ENCODE measurements at places on chromosomes 16 and 17. TPM values are rescaled to one million over a fixed set of nuclear protein-coding genes. Genes with fewer than 3 reads are reported as not detected.

GRCh38 chr16:76235025-76235424, 42.2 kb upstream of the CNTNAP4 start:
- H3K36me3 ChIP-seq, result no peaks in the 10 kb centered on the region
- no peaks in the 10 kb centered on the region for H3K4me1 ChIP-seq
- H3K27ac ChIP-seq, result no peak overlapping the region
- DNase-seq, result no peak

DNA sequence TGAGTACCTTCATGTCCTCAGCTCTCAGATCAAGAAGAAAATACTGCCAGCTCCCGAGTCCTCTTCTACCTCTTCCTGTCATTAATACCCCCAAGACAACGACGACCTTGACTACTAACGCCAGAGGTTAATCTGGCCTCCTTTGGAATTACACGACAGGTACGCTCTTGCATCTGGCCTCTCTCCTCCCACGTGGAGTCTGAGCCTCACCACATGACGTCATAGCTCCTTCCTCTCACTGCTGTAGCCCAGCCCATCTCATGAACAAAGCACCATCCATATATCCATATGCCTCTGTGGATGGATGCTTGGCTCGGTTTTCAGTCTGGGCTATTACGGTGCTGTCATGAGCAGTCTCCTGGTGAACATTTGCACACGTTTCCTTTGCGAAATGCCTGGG, 110.2 kb upstream of the TNRC6C start:
- H3K4me1 ChIP-seq, result peaks cover 75% of the 10 kb centered on the region
- H3K27ac ChIP-seq, result peak overlapping the region; percentile 93
- DNase-seq, result no peak
- H3K27me3 ChIP-seq, result no peaks in the 10 kb centered on the region

- H3K36me3 ChIP-seq, result no peaks in the 10 kb centered on the region
- H3K4me1 ChIP-seq, result peaks cover 28% of the 10 kb centered on the region
- H3K4me3 ChIP-seq, result no peak overlapping the region
These were observed 154.0 kb upstream of the MAF start for GRCh38 chr16:79754501-79754900.

ADGRG3 gene
- total RNA-seq, result 0.33 TPM

DNA sequence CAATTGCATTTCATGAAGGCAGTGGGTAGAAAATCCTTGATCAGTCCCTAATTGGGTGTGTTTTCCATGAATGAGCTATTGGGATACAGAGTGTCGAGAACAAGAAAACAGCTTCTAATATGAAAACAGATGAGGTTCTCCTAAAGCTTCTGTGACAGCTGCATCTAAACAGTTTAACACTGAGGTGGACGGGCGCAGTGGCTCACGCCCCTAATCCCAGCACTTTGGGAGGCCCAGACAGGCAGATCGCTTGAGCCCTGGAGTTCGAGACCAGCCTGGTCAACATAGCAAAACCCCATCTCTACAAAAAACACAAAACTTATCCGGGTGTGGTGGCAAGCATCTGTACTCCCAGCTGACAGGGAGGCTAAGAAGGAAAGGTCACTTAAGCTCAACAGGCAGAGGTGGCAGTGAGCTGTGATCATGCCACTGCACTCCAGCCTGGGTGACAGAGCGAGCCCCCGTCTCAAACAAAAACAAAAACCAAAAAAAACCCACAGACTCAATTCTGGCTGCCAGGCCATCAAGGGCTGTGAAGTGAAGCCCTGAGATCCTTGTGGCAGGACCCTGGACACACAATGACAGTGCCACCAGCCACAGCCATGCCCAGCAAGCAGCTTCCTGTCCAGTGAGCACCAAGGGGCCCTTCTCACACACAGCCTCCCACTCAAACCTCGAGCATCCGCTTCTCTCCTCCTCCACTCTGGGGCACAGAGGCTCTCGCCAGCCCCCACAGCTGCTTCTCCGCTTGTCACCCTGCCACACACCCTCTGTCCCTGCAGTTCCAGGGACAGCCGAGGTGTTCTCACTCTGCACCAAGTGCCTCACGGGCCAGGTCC, 44.0 kb downstream of the ANKRD11 start:
- H3K36me3 ChIP-seq, result no peaks in the 10 kb centered on the region
- peaks cover 96% of the 10 kb centered on the region for H3K4me1 ChIP-seq
- H3K27me3 ChIP-seq, result no peaks in the 10 kb centered on the region
- H3K27ac ChIP-seq, result peak overlapping the region; percentile 19

GRCh38 chr16:31529937-31530312, 2.2 kb downstream of the AHSP start:
- no peaks in the 10 kb centered on the region for H3K36me3 ChIP-seq
- DNase-seq, result no peak
- H3K4me3 ChIP-seq, result peak overlapping the region; percentile 43
- no peak overlapping the region for H3K27ac ChIP-seq
- peaks cover 5% of the 10 kb centered on the region for H3K4me1 ChIP-seq

KRT222 gene
- total RNA-seq, result 0.19 TPM

DNA sequence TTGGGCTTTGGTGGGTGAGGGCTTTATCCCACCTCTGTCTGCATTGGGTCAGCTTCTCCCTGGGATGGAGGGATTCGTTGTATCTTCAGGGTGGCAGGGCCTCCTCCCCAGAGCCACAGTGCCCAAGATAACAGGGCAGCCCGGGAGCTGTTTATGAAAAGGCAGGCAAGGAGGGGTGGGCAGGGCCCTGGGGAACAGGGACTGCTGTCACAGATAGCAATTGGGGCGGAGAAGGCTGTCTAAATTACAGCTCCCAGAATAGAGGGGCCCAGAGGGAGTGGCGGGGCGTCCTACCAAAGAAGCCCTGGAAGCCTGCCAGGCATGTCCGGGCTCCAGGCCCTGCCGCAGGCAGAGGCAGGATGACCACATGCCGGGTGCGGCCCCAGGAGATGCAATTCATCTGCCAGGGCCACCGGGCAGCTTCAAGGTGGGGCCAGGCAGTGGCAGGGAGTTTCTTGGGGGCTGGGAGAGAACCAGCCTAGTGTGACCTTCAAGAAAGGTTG, 18.8 kb upstream of the PHOSPHO1 start:
- no peak for DNase-seq
- no peaks in the 10 kb centered on the region for H3K36me3 ChIP-seq
- no peak overlapping the region for H3K4me3 ChIP-seq
- no peak overlapping the region for H3K27ac ChIP-seq
- no peaks in the 10 kb centered on the region for H3K27me3 ChIP-seq

GRCh38 chr16:66275775-66276428, 90.6 kb upstream of the CDH5 start:
- DNase-seq, result no peak
- H3K27ac ChIP-seq, result no peak overlapping the region
- H3K36me3 ChIP-seq, result no peaks in the 10 kb centered on the region
- no peaks in the 10 kb centered on the region for H3K4me1 ChIP-seq

DNA sequence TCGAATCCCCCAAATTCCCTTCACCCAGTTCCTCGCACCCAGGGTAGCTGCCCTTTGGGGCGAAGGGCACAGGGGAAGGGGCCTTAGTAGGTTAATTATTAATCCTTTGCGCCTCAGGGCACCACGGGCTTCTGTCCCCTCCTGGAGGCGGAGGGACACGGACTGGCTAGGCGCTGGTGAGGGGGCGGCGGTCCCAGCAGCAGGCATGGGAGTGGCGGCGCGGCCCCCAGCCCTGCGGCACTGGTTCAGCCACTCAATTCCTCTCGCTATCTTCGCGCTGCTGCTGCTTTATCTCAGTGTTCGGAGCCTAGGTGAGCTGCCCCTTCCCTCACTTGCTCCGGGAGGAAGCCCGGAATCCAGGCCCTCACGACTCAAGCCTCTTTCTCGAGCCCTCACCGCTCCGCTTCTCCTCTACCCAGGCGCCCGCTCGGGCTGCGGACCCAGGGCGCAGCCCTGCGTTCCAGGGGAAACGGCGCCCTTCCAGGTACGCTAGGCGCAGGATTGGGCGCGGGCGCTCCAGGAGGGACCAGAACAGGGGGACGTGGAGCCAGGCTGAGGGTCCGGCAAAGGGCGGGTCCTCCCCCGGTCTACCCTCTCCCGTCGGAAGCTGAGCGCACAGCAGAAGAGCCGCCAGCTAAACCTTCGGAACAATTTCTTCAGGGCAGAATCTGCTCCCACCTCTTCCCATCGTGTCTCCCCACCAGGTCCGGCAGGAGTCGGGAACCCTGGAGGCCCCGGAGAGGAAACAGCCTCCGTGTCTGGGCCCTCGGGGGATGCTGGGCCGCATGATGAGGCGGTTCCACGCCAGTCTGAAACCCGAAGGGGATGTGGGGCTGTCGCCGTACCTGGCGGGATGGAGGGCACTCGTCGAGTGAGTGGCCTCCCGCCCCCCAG, at the start of gene GLTPD2:
Gene GLTPD2, plus strand, starts transcription at position 158 of the 894 bp plus-strand sequence. Its CDS starts 48 bp downstream, at position 206.
- peak within 1 kb of the TSS; percentile 86 for H3K27ac ChIP-seq
- peak within 1 kb of the TSS; percentile 43 for H3K4me3 ChIP-seq
- no peak for DNase-seq
- peaks cover 92% of the 10 kb centered on the region for H3K27me3 ChIP-seq
- no peaks in the 10 kb centered on the region for H3K36me3 ChIP-seq
- H3K4me1 ChIP-seq, result peaks cover 9% of the 10 kb centered on the region

PYDC1 gene
- total RNA-seq, result 1.3 TPM

DNA sequence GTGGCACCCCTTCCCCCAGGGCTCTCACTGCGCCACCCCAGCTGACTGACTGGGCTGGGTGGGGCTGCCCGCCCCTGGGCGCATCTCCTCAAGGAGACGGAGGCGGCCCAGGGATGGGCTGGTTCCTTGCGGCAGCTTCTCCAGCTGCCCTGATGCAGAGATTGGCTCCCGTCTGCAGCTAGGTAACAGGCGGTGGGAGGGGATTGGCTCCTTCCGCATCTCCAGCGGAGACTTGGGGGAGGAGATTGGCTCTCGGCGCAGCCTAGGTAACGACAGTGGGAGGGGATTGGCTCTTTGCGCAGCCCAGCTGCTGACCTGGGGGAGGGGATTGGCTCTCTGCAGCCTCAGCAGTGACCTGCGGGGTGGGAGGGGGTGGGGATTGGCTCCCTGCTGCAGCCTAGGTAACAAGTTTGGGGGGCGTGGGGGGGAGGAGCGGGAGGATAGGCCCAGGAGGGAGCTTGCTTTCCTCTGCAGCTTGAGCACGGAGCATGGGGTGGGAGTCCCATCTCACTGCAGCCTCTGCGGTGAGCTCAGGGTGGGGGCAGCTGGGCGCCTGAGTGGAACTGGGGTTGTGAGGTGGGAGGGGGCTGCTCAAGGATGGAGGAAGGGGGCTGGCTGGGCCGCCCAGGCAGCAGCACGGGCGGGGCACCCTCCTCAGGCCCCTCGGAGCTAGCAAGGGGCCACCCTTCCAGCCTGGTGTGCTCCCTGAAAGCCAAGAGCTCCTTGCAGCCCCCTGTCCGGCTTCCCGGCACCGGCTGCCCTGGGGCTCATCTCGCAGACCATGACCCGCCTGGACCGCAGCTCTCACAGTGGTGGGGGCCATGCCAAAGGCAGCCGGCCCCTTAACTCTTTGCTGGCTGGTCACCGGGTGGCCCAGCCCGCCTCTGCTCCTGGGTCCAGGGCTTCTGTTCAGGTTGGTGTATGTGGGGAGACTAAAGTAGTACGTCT, 6.4 kb downstream of the NFE2L1 start:
- H3K4me3 ChIP-seq, result no peak overlapping the region
- H3K27me3 ChIP-seq, result no peaks in the 10 kb centered on the region
- no peak overlapping the region for H3K27ac ChIP-seq
- peaks cover 43% of the 10 kb centered on the region for H3K4me1 ChIP-seq
- peaks cover 81% of the 10 kb centered on the region for H3K36me3 ChIP-seq

ENPP7 gene
- 0.05 TPM for total RNA-seq

NPIPA1 gene
- 32.5 TPM for total RNA-seq

GRCh38 chr16:31488468-31489297, 5.8 kb downstream of the SLC5A2 start:
- H3K27ac ChIP-seq, result peak overlapping the region; percentile 2
- H3K4me3 ChIP-seq, result peak overlapping the region; percentile 43
- H3K36me3 ChIP-seq, result peaks cover 29% of the 10 kb centered on the region
- peaks cover 17% of the 10 kb centered on the region for H3K4me1 ChIP-seq
- no peak for DNase-seq

DNA sequence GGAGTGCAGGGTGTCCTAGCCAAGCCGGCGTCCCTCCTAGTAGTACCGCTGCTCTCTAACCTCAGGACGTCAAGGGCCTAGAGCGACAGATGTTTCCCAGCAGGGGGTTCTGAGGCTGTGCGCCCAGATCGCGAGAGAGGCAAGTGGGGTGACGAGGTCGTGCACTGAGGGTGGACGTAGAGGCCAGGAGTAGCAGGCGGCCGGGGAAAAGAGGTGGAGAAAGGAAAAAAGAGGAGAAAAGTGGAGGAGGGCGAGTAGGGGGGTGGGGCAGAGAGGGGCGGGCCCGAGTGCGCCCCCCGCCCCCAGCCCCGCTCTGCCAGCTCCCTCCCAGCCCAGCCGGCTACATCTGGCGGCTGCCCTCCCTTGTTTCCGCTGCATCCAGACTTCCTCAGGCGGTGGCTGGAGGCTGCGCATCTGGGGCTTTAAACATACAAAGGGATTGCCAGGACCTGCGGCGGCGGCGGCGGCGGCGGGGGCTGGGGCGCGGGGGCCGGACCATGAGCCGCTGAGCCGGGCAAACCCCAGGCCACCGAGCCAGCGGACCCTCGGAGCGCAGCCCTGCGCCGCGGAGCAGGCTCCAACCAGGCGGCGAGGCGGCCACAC, at the start of gene MMP2:
Gene MMP2, plus strand, starts transcription at position 372 of the 603 bp plus-strand sequence. CDS start 282 bp downstream, outside the sequence.
- H3K4me3 ChIP-seq, result peak within 1 kb of the TSS; percentile 18
- peaks cover 45% of the 10 kb centered on the region for H3K27me3 ChIP-seq
- no peak within 1 kb of the TSS for H3K27ac ChIP-seq
- H3K4me1 ChIP-seq, result no peaks in the 10 kb centered on the region

GRCh38 chr17:67125924-67126323, 81.6 kb downstream of the CACNG1 start:
- no peaks in the 10 kb centered on the region for H3K27me3 ChIP-seq
- H3K4me3 ChIP-seq, result no peak overlapping the region
- H3K27ac ChIP-seq, result no peak overlapping the region
- peaks cover 11% of the 10 kb centered on the region for H3K36me3 ChIP-seq
- H3K4me1 ChIP-seq, result no peaks in the 10 kb centered on the region
- DNase-seq, result no peak

- no peaks in the 10 kb centered on the region for H3K36me3 ChIP-seq
- H3K27ac ChIP-seq, result no peak overlapping the region
- H3K4me3 ChIP-seq, result no peak overlapping the region
- no peaks in the 10 kb centered on the region for H3K4me1 ChIP-seq
- H3K27me3 ChIP-seq, result no peaks in the 10 kb centered on the region
These were observed 73.3 kb upstream of the MTMR4 start for GRCh38 chr17:58587713-58588117.

- H3K27ac ChIP-seq, result no peak overlapping the region
- no peaks in the 10 kb centered on the region for H3K27me3 ChIP-seq
- H3K4me3 ChIP-seq, result no peak overlapping the region
- no peaks in the 10 kb centered on the region for H3K4me1 ChIP-seq
- no peak for DNase-seq
These were observed 28.6 kb downstream of the TRPV3 start for GRCh38 chr17:3528880-3529511.

All from thymus (tissue), 14 donors.